ENCODE measurements at places on chromosomes 2 and 18.

GRCh38 chr2:149084924-149085795, 46.7 kb downstream of the LYPD6B start:
- DNase-seq, result no peak

DNA sequence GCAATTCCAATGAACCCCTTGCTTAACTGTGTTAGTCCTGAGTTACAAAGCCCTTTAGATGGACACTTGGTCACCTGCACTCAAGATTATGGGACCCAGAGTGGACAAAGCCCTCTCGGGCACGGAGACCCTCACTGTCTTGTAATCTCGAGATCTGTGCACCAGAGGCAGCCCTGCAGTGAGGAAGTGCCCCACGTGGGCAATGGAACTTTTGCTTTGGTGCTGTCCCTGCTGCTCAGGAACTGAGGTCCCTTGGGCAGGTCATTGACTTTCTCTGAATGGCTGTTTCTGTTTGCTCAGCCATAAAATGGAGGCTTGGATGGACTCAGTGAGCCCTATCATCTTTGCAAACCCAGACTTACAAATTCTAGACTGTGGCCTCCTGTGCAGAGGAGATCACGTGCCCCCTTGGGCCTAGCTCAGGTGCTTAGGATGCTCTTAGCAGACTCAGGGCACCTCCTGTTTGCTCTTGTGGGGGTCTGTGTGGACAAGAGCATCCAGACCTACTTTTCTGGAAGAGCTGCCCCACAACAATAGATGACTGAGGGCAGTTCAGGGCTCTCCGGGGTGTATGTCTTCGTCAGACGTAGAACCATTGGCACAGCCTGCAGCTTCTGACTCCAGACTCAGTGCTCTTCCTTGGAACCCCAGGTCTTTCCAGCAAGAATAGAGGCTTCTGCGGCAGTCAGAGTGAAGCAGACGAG, 94.5 kb upstream of the HS6ST1 start:
- DNase-seq, result no peak

DNA sequence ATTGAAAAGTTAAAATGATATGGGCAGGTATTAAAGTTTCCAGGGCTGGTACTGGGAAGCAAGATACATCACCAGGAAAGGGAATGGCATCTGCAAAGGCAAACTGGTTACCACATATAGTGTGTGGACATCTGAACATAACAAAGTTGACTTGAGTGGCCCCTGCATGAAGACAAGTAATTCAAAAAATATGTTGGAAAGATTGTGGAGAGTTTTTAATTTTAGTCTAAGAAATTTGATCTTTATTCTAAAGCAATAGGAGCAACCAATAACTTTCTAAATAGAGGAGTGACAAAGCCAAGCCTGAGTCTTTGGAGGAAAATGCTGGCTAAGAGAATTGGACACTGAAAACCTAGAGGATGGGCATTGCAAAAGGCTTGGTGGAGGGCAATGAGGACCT, 278.2 kb downstream of the ALK start:
- DNase-seq, result no peak

DNA sequence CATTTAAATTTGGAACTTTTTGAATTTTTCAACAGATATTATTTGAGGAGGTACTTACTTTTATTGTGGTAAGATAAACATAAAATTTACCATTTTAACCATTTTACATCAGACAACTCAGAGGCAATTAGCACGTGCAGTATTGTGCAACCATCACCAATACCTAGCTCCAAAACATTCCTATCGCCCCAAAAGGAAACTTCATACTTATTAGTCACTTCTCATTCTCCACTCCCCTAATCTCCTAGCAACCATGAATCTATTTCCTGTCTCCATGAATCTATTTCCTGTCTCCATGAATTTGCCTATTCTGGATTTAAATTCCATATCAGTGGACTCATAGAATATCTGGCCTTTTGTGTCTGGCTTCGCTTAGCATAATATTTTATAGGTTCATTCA, 69.9 kb upstream of the FAM136A start:
- DNase-seq, result no peak

DNA sequence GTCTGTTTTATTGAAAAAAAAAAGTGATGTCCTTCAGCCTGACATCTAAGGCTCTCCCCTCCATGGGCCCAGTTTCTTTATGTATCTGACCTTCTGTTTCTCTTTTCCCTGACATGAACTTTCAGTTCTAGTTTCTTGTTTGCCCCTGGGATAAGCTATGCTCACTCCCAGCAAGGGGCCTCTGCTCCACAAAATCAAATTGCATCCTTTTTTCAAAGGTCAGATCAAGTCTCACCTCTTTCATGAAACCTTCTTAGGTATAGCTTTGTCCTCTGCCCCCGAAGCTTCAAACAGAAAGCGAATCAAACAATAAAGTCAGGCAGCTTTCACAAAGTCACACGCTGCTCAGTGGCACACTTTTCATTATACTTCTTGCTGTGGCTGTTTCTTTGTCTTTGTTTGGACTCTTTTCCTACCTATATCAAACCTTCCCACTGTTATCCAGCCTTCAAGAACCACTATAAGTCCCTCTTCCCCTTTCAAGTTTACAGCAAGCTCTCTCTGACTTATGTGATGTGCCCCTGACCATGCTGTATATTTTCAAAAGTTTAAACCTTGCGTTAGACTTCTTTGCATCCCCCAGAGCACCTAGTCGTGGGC, 23.3 kb downstream of the MAP3K19 start:
- no peak for DNase-seq

- no peak for DNase-seq
These were observed 23.4 kb upstream of the LRRC30 start for GRCh38 chr18:7207366-7207915.

DNA sequence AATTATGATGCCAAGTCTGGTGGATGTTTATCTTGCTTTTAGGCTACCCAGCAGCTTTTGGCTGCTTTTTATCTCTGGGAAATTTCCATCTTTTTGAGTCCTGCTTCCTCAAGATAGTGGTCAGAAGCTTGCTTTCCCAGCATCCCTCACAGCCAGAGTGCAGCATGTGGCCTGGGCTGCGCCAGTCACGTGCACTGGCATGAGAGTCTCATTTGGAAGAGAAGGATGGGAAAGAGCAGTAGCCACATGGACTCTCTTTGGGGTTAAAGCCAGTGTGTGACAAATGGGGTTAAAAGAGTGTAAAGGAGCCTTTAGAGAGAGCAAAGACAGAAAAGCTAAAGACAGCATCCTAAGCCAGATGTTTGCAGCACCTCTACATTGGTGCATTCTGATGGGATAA, 12.7 kb downstream of the GPR39 start:
- DNase-seq, result no peak

DNA sequence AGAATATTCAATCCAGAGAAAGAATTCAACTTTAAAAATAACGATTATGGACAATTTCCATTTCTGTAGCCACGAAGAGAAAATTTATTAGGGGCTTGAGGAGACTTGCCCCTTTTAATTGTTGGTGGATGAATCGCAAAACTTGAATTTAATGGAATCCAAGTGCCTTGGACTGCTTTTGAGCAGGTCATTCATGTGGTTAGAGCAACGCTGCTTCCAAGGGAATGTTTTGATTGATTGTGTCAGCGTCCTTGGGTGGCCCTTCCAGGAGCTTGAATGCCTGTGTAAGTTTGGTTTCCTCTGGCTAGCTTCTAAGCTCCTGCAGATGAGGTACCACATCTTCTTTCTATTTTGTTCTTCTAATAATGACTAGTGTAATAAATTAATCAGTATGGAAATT, 213.4 kb downstream of the LTBP1 start:
- no peak for DNase-seq

- no peak for DNase-seq
These were observed 76.2 kb downstream of the ATAD2B start for GRCh38 chr2:23850564-23851256.

DNA sequence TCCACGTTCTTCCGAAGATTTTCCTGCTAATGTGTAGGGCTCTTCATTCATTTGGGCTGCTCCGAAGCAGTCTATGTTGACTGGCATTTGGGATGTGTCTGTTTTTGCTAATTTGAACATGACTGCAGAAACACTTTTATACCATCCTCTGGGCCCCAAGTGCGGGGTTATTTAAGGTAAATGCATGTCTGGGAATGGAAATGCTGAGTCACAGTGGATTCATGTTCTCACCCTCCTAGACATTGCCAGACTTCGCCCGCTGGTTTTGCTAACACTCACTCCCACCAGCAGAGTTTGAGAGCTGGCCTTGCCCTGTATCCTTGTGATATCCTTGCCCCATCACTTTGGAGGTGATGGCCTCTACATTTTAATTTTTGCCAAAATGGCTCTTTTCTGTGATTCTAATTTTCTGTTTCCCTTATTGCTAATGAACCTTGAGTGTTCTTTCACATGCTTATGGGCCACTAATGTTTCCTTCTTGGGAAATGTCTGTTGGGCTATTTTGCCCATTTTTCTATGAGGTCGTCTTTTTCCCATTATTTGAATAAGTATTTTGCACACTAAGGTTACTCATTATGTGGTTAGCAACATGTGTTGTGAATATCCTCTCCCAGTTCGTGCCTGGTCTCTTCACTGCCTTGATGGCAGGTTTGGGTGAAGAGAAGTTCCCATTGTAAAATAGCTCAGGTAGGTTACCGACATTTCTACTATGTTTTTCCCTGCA, 204.1 kb downstream of the GLI2 start:
- no peak for DNase-seq

GRCh38 chr18:61549416-61549815, 216.2 kb downstream of the CDH20 start:
- DNase-seq, result no peak

- DNase-seq, result no peak
These were observed 58.0 kb downstream of the TMEM163 start for GRCh38 chr2:134660626-134661402.

GRCh38 chr2:241855888-241856422, 2.7 kb downstream of the PDCD1 start:
- DNase-seq, result no peak

- DNase-seq, result no peak
These were observed 96.1 kb downstream of the RBMS1 start for GRCh38 chr2:160397530-160397865.

GRCh38 chr2:215536510-215536909, 100.6 kb upstream of the FN1 start:
- no peak for DNase-seq

DNA sequence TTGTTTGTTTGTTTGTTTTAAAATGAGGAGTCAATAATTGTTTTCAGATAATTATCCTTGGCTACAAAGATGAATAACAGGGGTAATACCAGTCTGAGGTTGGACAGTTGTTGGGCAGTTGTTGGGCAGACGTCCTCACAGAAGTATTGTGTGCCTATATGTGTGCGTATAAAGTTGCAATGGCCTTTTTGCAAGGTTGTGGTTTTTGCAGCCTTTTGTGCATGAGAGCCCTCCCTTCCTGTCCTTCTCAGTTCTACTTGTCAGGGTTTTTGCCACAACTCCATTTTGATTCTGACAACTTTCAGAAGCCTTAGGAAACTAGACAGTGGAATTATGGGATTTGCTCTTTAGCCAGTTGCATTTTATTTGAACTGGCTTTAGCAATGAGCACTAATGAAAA, 6.0 kb upstream of the STK39 start:
- DNase-seq, result no peak

DNA sequence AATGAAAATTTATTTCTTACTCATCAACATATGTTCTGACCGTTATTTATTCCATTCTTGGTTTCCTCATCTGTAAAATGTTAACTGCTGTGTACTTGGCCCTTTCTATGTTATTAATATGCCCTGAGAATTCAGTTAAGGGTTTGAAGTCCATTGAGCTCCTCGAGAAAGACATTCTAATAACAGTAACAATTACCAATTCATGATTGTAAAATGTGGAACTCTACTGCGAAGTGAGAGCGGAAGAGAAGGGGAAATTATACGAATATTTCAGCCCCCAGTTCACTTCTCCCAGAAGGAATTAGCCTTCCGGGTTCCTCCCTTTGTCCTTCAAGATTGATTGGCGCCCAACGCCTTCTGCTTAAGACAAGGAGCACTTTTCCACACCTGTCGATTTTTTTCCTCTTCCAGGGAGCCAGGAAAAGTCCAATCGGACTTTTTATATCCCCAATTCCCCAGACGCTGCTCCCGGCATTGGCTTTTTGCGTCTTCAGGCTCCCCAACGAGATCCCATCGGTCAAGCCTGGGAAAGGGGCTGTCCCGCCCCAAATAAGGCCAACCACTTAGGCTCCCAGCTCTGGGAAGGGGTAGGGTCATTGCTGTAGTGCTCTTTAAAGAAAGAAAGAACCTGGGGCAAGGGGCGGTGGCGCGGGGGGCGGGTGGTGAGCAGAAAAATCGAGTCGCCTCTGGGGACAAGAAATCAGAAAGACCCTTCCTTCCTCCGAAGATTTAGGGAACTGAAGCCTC, 1.6 kb downstream of the DSC2 start:
- DNase-seq, result no peak

GRCh38 chr2:163878718-163879117, 142.9 kb upstream of the FIGN start:
- no peak for DNase-seq

DNA sequence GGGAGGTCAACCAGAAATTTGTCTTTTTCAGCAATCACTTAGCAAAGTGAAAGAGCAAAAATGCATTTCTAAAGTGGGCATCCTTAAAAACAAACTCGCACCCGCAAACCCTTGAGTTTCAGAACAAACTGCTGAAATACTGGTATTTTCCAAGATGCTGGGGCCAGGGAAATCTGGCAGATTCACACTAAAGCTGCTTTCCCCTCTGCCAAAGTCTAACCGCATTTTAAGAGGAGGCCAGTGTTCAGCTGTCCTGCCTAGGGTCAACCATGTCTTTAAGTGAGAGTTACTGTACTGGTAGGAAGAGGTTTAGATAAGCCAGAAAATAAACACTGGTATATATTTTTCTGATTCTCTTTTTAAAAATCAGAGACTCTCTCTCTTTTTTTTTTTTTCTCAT, 55.9 kb downstream of the ACVR1 start:
- no peak for DNase-seq

- no peak for DNase-seq
These were observed 136.7 kb downstream of the DDX1 start for GRCh38 chr2:15728245-15728938.

DNA sequence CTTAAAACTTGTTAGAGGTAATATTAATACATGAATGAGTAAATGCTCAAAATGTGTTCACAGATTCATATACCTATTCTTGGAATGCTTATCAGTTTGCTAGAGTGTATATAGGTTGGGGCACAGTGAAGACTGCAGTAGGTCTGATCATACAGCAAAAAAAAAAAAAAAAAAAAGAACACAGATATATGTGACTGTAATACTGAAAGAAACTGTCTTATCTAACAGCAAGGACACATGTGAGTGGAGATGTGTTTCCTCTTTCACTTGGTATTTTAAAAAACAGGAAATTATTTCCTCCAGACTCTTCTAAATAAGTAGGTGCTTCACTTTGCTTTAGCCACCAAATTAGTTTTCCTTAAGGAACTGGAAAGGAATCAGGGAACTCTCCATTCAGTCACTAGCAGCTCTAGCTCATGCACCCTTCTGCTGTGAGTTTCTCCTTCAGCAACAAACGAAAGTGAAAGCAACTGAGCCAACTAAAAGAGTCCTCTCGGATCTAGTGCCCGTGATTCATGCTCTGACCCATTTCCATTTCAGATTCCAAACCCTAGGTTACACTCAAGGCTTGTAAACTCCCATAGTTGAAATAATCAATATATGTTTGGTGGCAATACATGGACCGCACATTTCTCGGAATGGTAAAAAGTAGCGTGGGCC, 98.5 kb downstream of the DSEL start:
- peak; percentile 15 for DNase-seq
